Cardiac muscle cell (in vitro differentiated cells and primary cell): ENCODE measurements at places on chromosomes 12 and 14.
A peak's percentile ranks its signal among the peaks of the same experiment; 100 is the strongest.

GRCh38 chr14:67533754-67534085, 630 bp downstream of the PLEKHH1 start:
- no peaks in the 10 kb centered on the region for H3K27me3 ChIP-seq
- peak overlapping the region; percentile 74 for H3K4me3 ChIP-seq
- H3K4me1 ChIP-seq: no peaks in the 10 kb centered on the region
- H3K27ac ChIP-seq: peak overlapping the region; percentile 19

DNA sequence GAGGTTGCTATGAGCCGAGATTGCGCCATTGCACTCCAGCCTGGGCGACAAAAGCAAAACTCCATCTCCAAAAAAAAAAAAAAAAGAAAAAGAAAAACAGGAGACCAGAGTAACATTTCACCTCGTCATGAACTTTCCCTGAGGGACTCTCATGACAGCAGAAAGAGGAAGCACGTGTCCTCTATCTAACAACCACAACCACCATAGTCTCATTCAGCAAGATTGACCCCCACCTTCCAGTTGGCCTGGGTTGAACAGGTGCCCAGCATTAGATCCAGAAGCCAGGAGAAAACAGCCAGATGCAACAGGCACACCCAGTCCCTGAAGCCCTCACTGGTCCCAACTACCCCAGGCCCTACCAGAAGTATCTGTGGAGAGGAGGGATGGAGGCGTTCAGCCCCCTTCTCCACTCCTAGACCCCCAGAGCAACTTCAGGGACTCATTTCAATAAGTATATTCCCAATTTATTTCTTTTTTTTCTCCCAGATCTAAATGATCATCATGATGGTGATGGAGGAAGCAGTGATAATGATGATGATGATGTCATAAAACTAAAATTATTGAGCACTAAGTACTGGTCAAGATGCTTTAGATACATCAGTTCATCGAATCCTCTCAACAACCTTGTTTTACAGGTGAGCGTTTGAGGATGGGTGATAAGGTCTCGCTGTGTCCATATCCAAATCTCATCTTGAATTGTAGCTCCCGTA, 235.0 kb downstream of the EFCAB11 start:
- no peaks in the 10 kb centered on the region for H3K36me3 ChIP-seq
- no peak overlapping the region for H3K27ac ChIP-seq
- no peak overlapping the region for H3K4me3 ChIP-seq
- DNase-seq: no peak
- no peaks in the 10 kb centered on the region for H3K4me1 ChIP-seq

DNA sequence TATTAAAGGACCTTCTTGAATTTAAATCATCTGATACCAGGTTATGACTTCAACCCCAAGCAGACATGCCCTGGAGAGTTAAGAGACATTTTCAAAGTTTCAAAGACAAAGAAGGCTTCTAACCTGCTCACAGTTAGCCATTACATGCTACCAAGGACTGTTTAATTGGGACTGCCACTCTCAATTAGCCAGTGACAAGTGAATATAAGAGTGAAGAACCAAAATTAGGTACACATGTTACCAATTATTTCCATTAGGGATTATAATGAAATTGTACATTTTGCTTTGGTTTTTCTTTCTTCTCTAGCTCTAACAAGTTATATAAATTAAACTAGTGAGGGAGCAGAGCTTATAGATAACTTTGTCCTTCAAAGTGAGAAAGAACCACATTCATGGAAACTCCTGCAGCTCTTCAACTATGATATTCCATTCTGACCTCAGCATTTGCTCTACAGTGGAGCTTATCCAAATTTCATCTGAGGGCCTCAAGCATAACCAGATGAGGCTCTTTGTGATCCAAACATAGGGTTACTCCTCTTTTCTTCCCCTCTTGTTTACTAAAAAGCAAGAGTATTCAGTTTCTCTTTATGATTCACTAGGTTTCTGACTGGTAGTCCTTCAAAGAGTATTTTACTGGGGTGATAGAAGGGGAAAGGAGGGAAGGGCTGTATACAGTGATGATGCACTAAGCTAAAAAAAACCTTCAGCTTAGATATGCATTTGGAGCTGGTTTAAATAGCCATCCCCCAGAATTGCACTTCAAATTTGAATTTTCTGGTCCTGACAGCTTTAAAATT, 91.3 kb downstream of the DUSP6 start:
- H3K4me3 ChIP-seq: no peak overlapping the region
- no peaks in the 10 kb centered on the region for H3K36me3 ChIP-seq
- no peaks in the 10 kb centered on the region for H3K27me3 ChIP-seq
- no peak for DNase-seq
- peaks cover 16% of the 10 kb centered on the region for H3K4me1 ChIP-seq
- peak overlapping the region; percentile 21 for H3K27ac ChIP-seq

GRCh38 chr14:105495990-105496830, 5.2 kb downstream of the TEDC1 start:
- H3K27me3 ChIP-seq: no peaks in the 10 kb centered on the region
- no peaks in the 10 kb centered on the region for H3K4me1 ChIP-seq
- no peak overlapping the region for H3K27ac ChIP-seq

DNA sequence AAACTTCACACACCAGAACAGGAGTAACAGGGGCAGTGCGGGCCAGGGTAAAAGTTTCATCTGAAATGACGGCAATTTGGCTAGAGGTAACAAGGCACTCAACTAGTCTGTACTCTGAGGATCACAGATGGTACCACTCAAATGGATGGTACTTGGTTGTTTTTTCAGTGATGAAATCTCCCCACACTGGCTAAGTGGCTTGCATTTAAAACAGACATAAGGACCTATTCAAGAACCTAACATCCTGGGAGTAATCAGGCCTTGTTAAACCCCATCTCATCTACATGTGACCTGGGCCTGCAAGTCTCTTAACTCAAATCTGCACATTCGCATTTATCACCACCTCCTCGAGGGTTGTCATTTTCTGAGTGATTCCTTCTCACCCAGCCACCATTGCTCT, 90.8 kb downstream of the PRKAB1 start:
- no peak overlapping the region for H3K4me3 ChIP-seq
- no peaks in the 10 kb centered on the region for H3K4me1 ChIP-seq
- no peaks in the 10 kb centered on the region for H3K27me3 ChIP-seq
- H3K36me3 ChIP-seq: no peaks in the 10 kb centered on the region

- H3K36me3 ChIP-seq: no peaks in the 10 kb centered on the region
- H3K27me3 ChIP-seq: no peaks in the 10 kb centered on the region
- H3K4me3 ChIP-seq: no peak overlapping the region
- no peaks in the 10 kb centered on the region for H3K4me1 ChIP-seq
- DNase-seq: no peak
- no peak overlapping the region for H3K27ac ChIP-seq
Observed at GRCh38 chr12:19434538-19434937, 4.8 kb upstream of the AEBP2 start.

- no peaks in the 10 kb centered on the region for H3K36me3 ChIP-seq
- peaks cover 67% of the 10 kb centered on the region for H3K27me3 ChIP-seq
- no peaks in the 10 kb centered on the region for H3K4me1 ChIP-seq
- H3K27ac ChIP-seq: no peak overlapping the region
- no peak overlapping the region for H3K4me3 ChIP-seq
Observed at GRCh38 chr12:94152292-94153078, 4.1 kb downstream of the PLXNC1 start.

DNA sequence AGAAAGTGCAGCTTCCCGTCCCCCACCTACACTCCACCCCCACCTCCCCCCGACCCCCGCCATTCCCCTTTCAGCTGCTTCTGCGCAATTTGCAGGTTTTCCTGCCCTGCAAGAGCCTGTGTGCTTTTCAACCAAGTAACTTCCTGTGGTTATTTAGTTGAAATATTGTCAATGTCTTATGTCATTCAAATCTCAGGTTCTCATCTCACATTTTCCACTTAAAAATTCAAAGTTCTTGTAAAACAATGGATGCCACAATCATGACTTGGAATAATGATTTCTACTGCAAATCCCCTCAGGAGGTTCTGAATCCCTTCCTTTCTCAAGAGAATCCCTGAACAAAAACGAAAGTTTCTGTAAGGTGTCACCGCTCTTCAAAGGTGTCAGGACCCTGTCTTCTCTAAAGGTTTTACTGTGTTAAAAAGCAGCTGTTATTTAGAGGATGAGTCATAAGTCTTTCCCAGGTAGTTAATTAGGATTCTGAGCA, 31.6 kb downstream of the WBP11 start:
- H3K4me3 ChIP-seq: peak overlapping the region; percentile 73
- H3K36me3 ChIP-seq: no peaks in the 10 kb centered on the region
- peak overlapping the region; percentile 94 for H3K27ac ChIP-seq
- peaks cover 5% of the 10 kb centered on the region for H3K4me1 ChIP-seq
- H3K27me3 ChIP-seq: peaks cover 11% of the 10 kb centered on the region

- no peak overlapping the region for H3K27ac ChIP-seq
- no peak for DNase-seq
- H3K4me1 ChIP-seq: peaks cover 13% of the 10 kb centered on the region
- no peaks in the 10 kb centered on the region for H3K27me3 ChIP-seq
- H3K4me3 ChIP-seq: no peak overlapping the region
Observed at GRCh38 chr12:105524961-105525360, 194.5 kb downstream of the C12orf75 start.
